Progenitor cell of endocrine pancreas (in vitro differentiated cells): ENCODE measurements at places on chromosomes 1 and 21. TPM values are rescaled to one million over a fixed set of nuclear protein-coding genes. Genes with fewer than 3 reads are reported as not detected.
A peak's percentile ranks its signal among the peaks of the same experiment; 100 is the strongest.

The HSD3B2 gene
- not detected in 2 replicates for total RNA-seq

The OR2L8 gene
- total RNA-seq: not detected in 2 replicates

The LCE2C gene
- total RNA-seq: not detected in 2 replicates

The UBASH3A gene
- not detected in 2 replicates for total RNA-seq

The ASPM gene
- total RNA-seq: 17.1 and 17.5 TPM in 2 replicates

The PAX7 gene
- not detected in 2 replicates for total RNA-seq

The NPHS2 gene
- 0.18 TPM in 1 of 2 replicates, not detected in the other for total RNA-seq

The CELA3A gene
- total RNA-seq: 1.5 and 3.1 TPM in 2 replicates

DNA sequence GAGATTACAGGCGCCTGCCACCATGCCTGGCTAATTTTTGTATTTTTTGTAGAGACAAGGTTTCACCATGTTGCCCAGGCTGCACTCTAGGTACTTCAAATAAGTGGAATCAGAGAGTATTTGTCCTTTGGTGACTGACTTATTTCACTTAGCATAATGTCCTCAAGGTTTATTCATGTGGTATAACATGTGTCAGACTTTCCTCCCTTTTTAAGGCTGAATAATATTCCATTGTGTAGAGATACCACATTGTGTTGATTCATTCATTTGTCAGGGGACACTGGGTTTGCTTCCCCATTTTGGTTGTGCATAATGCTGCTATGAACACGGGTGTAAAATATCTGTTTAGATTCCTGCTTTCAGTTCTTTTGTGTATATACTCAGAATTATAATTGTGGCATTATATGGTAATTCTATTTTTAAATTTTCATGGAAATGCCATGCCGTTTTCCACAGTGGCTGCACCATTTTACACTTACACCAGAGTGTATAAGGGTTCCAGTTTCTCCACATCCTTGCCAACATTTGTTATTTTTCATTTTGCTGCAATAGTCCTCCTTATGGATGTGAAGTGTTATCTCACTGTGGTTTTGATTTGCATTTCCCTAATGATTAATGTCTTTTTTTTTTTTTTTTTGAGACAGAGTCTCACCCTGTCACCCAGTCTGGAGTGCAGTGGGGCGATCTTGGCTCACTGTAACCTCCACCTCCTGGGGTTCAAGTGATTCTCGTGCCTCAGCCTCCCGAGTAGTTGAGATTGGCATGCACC lies 35.1 kb downstream of the IL6R start:
- no peak for DNase-seq
- peaks cover 2% of the 10 kb centered on the region for H3K27me3 ChIP-seq
- peaks cover 5% of the 10 kb centered on the region for H3K4me1 ChIP-seq
- H3K27ac ChIP-seq: no peak overlapping the region
- H3K36me3 ChIP-seq: no peaks in the 10 kb centered on the region

DNA sequence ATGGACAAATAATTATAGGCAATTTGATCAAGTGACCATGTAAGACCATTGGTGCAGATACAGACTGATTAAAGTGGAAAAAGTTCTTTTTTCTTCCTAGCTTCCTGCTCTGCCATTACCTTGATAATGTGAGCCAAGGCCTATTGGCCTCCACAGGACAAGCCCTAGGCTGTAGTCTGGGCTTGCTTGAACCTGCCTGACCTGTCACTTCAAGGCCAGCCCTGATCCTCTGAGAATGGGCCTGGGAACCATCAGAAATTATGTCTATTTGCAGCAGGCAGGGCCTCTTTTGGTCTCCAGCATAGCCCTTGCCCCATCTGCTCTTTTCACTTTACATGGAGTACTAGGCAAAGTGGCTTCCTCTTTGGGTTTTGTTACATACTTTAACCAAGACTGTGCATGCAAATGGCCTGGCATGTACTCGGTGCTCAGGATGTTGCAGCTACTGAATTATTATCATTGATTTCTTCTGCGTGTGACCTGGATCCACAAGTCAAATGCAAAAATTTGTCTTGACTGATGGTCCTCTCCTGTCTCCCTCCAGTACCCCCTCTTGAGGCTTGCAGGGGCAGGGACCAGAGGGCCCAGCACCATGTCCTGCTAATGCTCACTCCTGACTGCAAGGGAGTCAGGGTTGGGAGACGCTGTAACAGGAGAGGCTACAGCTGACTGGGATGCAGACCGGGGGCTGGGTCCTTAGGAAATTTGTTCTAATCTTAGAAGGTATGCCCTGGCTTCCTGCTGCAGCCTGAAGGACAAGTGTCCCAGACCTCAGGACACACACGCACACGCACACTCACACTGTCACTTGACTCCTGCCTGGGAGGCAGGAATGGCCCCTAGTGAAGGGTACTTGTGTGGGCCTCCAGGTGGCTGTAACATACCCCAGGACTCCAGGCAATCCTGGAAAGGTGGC lies 39.4 kb downstream of the RCSD1 start:
- H3K27ac ChIP-seq: no peak overlapping the region
- H3K4me1 ChIP-seq: peaks cover 2% of the 10 kb centered on the region
- no peak overlapping the region for H3K4me3 ChIP-seq
- DNase-seq: no peak

DNA sequence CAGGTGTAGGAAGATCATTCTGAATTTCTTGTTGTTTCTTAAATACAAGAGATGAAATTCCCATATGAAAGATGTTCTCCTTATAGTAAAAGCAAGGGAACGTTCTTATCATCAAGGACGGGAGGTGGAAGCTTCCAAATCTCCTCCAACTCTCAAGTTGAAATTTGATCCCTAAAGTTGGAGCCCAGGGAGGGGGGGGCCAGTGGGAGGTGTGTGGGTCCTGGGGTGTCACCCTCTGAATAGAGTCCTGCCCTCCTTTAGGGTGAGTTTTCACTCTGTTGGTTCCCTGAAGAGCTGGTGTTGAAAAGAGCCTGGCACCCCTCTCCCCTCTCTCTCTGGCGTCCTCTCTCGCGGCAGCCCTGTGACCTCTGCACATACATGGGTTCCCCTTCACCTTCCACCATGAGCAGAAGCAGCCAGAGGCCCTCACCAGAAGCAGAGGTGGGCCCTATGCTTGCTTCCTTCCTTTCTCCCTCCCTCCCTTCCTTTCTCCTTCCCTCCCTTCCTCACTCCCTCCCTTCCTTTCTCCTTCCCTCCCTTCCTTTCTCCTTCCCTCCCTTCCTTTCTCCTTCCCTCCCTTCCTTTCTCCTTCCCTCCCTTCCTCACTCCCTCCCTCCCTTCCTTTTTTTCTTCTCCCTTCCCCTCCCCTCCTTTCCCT lies 10.0 kb upstream of the TRIM17 start:
- H3K4me3 ChIP-seq: no peak overlapping the region
- peaks cover 41% of the 10 kb centered on the region for H3K4me1 ChIP-seq
- DNase-seq: no peak
- no peaks in the 10 kb centered on the region for H3K36me3 ChIP-seq
- no peak overlapping the region for H3K27ac ChIP-seq

DNA sequence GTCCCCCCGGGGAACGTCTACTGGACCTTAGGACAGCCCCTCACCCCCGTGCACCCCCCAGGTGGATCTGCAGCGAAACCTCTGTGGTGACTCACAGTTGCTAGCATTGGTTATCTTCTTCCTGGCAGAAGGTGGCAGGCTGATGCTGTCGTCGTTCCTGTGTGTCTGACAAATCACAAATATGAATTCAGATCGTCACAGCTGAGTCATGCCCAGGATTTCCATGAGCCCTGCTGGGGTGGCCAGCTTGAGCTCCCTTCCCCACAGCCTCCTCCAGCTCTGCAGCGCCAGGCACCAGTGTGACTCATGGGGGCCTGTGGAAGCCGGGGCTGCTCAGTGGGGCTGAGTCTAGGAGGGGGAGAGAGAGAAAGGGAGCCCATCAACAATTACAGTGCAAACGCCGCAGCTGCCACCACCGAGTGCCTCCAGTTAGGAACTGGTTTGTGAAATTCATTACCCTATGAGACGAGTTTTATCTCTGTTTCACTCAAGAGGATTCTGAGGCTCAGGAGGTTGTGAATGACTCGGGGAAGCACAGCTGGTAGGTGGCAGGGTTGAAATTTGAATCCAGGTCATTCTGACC lies 197.9 kb downstream of the DYRK1A start:
- peaks cover 3% of the 10 kb centered on the region for H3K4me1 ChIP-seq
- peaks cover 4% of the 10 kb centered on the region for H3K27me3 ChIP-seq
- DNase-seq: no peak
- peak overlapping the region; percentile 89 for H3K27ac ChIP-seq

DNA sequence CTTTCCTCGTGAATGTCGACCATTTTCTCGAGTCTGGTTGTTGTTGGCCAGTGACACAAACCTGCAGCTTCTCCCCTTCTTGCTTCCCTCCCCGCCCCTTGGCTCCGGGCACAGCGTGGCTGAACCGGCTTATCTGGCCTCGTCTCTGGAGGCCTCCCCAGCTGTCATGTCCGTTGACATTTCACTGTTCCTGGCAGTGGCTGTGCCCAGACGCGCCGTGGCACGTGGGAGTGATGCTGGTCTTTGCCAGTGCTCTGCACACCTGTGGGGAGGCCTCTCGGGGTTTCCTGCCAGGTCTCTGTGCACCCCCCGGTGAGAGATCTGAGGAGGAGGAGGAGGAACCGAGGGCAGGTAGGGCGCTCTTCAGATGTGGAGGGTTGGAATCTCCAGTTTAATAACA lies 23.7 kb downstream of the SKI start:
- peak overlapping the region; percentile 67 for H3K27ac ChIP-seq
- H3K36me3 ChIP-seq: peaks cover 6% of the 10 kb centered on the region
- peaks cover 31% of the 10 kb centered on the region for H3K4me1 ChIP-seq

DNA sequence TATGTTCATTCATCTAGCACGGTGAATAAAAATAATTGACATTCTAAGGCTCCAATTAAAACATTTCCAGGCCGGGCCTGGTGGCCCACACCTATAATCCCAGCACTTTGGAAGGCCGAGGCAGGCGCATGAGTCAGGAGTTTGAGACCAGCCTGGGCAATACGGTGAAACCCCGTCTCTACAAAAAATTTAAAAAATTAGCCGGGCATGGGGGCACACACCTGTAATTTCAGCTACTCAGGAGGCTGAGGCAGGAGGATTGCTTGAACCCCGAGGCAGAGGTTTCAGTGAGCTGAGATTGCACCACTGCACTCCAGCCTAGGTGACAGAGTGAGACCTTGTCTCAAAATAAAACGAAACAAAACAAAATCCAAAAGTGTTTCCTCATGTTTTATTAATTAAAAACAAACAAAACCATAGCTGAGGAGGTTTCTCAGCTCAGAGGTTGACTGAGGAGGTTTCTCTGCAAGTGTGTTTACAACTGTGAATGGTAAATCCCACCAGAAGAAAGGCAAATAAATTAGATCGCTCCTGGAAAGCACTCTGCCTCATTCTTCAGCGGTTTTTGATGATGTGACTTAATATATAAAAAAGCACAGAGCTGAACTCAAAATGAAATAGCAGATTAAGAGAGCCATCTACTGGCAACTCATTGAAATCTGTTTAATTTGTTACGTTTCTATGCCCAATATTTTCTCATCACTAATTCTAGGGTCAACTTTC lies 37.7 kb upstream of the ATG4C start:
- DNase-seq: no peak
- H3K4me1 ChIP-seq: no peaks in the 10 kb centered on the region
- peaks cover 3% of the 10 kb centered on the region for H3K36me3 ChIP-seq
- H3K27me3 ChIP-seq: no peaks in the 10 kb centered on the region
- no peak overlapping the region for H3K4me3 ChIP-seq

DNA sequence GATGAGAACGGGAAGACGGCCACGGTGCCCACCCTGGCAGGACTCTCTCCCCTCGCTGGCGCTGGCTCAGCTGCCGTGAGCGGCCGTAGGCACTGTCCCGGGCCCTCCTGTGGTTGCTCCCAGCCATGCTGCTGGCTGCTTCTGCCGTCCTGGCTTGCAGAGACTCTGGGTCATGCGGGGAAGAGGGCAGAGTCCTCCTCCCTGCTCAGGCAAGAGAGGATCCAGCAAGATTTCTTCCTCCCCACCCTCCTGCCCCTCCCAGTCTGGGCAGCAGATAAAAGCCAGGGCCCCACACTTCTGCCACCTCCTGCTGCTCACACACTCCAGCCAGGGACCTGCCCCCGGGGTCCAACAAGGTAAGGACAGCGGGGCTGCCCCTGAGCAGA lies 60.1 kb downstream of the AGPAT3 start:
- H3K36me3 ChIP-seq: peaks cover 2% of the 10 kb centered on the region
- peak overlapping the region; percentile 41 for H3K27ac ChIP-seq
- H3K4me1 ChIP-seq: peaks cover 19% of the 10 kb centered on the region
- H3K27me3 ChIP-seq: peaks cover 4% of the 10 kb centered on the region
- DNase-seq: no peak
- H3K4me3 ChIP-seq: no peak overlapping the region

- no peak overlapping the region for H3K4me3 ChIP-seq
- H3K27ac ChIP-seq: no peak overlapping the region
- DNase-seq: no peak
- H3K27me3 ChIP-seq: no peaks in the 10 kb centered on the region
- no peaks in the 10 kb centered on the region for H3K4me1 ChIP-seq
- H3K36me3 ChIP-seq: no peaks in the 10 kb centered on the region
These were observed 607.2 kb upstream of the RGS18 start for GRCh38 chr1:191551019-191551418.

- no peak for DNase-seq
- H3K36me3 ChIP-seq: no peaks in the 10 kb centered on the region
- H3K4me3 ChIP-seq: no peak overlapping the region
- H3K27ac ChIP-seq: no peak overlapping the region
- peaks cover 3% of the 10 kb centered on the region for H3K4me1 ChIP-seq
These were observed 4.9 kb downstream of the HPCA start for GRCh38 chr1:32891241-32891570.

- peaks cover 30% of the 10 kb centered on the region for H3K27me3 ChIP-seq
- H3K4me1 ChIP-seq: no peaks in the 10 kb centered on the region
- no peak overlapping the region for H3K4me3 ChIP-seq
- no peaks in the 10 kb centered on the region for H3K36me3 ChIP-seq
- no peak for DNase-seq
These were observed 215.5 kb downstream of the CAMTA1 start for GRCh38 chr1:7000720-7001119.

DNA sequence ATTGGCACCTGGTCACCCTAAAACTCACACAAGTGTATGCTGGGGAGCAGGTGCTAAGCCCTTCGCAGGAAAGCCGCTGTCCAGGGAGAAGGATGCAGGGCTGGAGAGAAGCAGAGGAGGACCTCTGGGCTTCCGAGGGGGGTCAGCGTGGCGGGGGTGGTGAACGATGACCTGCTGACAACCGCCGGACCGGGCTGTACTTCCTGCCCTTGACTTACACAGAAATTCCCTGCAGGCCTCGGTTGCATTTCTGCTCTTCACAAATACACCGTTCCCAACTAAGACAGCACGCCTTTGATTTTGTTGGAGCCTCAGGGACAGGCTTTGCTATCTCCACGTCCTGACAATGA lies 37.6 kb downstream of the SLC2A7 start:
- no peak overlapping the region for H3K4me3 ChIP-seq
- no peak overlapping the region for H3K27ac ChIP-seq
- DNase-seq: no peak
- H3K36me3 ChIP-seq: no peaks in the 10 kb centered on the region
- no peaks in the 10 kb centered on the region for H3K27me3 ChIP-seq

DNA sequence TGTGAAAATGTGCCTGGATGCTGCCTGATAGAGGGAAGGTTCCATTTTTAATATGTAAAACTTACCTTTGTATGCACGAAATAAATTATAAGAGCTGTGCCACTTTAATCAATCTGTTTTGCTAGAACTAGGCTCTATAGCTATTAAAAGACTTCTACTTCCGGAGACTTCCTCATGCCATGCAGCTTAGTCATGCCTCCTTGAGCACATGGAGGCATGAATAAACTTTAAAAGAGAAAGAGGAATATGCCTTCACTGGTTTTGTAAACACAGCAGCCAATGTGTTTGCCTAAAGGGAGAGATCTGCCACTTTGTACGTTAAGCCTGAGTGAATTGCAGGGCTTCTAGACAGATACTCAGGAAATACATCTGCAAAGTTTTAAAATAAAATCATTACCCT lies 604.6 kb downstream of the LRRIQ3 start:
- H3K27ac ChIP-seq: peak overlapping the region; percentile 9
- H3K36me3 ChIP-seq: no peaks in the 10 kb centered on the region
- H3K4me1 ChIP-seq: peaks cover 15% of the 10 kb centered on the region
- DNase-seq: no peak
